Effector memory CD8-positive, alpha-beta T cell (primary cell): ENCODE measurements at places on chromosomes 1 and 21.

DNA sequence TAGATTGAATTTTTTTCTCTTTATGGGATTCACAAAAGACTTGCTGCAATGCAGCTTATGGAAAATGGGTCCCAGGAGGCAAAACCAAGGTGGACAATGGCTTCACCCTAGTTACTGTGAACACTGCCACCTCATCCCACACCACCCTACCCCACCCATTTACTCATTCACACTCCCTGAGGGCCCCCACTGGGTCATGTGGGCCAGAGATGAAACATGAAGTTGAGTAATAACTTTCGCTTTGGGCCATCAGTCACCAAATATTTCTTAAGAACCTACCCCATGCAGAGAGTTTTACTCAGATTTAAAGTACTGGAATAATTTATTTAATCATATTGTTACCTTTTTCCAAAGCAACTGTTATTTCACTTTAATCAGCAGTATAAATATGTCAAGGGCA, 191.8 kb downstream of the TPR start:
- DNase-seq, result no peak

GRCh38 chr1:60935599-60936110, 146.7 kb upstream of the NFIA start:
- DNase-seq, result no peak

- DNase-seq, result no peak
These were observed 50.8 kb downstream of the TGFB2 start for GRCh38 chr1:218395916-218396315.

GRCh38 chr1:115828101-115829022, 12.6 kb downstream of the NHLH2 start:
- no peak for DNase-seq

GRCh38 chr1:203481196-203481595, 5.6 kb downstream of the PRELP start:
- no peak for DNase-seq

DNA sequence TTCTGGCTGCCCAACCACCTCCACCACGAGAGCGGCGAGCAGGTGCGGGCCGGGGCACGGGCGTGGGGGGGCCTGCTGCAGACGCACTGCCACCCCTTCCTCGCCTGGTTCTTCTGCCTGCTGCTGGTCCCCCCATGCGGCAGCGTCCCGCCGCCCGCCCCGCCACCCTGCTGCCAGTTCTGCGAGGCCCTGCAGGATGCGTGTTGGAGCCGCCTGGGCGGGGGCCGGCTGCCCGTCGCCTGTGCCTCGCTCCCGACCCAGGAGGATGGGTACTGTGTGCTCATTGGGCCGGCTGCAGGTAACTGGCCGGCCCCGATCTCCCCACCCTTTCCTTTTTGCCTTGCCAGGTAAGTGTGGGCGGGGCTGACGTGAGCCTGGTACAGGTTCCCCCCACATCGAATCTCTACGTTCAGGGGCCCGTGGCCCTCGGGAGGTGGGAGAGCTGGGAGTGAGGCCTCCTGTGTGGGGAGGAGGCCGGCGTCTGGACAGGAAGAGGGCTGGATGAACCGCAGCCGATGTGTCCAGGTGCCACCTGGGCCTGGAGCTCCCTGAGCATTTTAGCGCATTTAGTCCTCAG, 51.7 kb downstream of the COL18A1 start:
- DNase-seq, result no peak
